CD4-positive, alpha-beta T cell treated with Interleukin-4 for 1 hour (primary cell): ENCODE measurements at places on chromosomes 4 and X.

- DNase-seq, result no peak
Observed at GRCh38 chr4:3467601-3468031, 4.5 kb downstream of the DOK7 start.

DNA sequence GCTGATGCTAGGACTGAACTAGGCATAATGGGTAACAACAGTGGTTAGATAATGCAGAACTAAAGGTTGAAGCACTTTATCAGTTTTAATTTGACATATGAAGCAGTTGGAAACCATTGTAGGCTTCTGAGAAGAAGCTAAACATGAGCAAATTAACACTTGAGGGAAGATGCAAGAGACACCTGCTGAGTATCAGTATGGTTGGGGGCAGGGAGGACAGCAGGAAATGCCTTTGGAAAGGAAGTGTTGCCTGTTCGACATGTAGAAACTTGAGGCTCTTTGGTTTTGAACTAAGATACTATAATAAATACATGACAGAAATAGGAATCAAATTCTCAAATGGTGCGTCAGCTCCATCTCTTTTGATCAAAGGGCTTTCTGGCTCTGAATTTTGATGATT, 115.6 kb downstream of the FHIP1A start:
- no peak for DNase-seq

GRCh38 chrX:137848266-137848905, 282.5 kb downstream of the ZIC3 start:
- no peak for DNase-seq

DNA sequence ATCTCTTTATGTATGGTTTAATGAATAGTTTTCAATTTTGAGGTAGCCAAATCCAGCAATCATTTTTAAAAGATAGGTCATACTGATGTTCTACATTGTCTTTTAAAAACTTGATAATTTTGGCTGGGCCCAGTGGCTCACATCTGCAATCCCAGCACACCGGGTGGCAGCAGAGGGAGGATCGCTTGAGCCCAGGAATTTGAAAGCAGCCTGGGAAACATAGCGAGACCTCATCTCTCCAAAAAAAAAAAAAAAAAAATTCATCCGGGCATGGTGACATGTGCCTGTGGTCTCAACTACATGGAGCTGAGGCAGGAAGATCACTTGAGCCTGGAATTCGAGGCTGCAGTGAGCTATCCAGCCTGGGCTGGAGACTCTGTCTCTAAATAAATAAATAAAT, 419.8 kb downstream of the GALNTL6 start:
- no peak for DNase-seq

DNA sequence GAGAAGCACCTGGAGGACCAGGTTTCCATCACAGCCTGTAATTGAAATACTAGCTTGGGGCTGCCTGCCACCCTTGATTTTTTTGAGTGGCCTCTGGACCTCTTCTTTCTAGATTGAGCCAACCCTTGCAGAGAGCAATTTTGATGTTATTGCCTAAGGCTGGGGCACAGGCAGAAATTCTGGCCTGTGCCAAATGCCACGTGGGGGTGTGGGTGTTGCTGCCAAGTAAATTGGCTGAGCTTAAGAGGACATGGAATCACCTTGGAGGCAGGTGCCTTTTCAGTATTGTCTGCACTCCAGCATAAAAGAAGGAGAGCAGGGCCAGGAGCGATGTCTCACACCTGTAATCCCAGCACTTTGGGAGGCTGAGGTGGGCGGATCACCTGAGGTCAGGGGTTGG, 286.1 kb upstream of the PRPS2 start:
- DNase-seq, result no peak

GRCh38 chr4:70706516-70706915, 15.2 kb upstream of the RUFY3 start:
- DNase-seq, result no peak

DNA sequence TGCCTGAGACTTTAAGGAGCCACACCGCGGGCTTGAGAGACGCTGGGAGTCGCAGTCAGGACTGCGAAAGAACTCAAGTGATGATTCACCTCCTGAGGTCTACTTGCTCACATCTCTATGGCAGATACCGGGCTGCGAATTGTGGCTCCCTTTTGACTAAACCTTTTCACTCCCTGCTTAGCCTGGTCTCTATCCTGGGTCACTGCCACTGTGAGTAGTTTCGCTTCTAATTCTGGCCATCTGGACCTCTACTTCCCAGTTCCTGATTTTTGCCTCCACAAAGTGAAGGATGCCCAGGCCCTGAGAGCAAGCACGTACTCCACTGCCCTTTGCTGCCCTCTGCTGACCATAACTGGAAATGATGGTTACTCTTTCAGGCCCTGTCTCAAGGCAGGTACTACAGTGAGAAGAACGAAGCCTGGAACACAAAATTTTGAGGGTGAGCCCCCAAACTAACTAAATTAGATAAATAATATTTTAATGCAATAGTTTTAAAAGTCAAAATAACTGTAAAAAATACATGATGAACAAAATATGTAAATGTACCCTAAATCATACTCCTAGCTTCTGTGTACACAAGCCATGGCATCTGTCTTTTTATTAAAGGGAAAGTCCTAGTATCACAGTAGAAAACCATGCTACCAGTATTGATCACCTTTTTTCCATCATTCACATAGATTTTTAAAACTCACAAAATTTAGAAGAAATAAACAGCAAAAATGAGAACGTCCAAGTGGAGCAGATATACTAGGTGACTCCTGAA, 16.7 kb downstream of the MAD2L1 start:
- DNase-seq, result peak; percentile 78

GRCh38 chrX:17559728-17560379, 177.4 kb upstream of the SCML1 start:
- DNase-seq, result no peak

DNA sequence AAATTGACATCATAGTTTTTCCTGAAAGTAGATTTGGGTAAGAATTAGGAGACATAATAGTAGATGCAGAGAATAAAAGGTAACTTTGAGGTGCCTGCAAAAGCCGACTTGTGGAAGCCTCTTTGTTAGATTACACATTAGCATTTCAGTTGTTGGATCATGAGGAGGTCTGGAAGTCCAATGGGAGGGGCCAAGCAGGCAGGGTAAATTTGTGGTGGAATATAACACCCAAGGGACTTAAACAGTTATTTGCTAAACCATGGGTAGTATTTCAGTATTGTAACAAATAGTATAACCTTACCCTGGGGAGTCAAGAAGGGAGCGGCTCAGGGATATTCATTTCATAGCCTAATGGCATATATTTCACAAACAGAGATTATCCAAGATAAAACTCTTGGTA, 810.7 kb upstream of the AMOT start:
- no peak for DNase-seq

GRCh38 chrX:85309717-85310116, 65.9 kb downstream of the ZNF711 start:
- DNase-seq, result no peak

DNA sequence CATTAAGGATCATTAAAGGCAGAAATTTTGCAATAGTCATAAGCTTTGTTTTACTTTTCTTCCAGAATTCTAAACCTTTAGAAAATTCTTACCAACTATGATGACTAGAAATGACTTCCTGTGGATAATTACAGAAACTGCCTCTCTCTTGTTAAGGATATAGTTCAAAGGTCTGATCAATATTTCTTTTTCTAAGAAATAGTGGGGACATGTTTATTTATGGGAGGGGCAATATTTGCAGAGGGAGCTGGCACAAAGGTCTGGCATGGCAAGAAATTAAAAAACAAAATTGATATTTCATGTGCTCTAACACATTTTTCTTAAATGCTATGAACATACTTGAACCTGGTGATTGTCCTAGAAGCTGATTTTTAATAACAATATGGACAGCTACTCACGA, 448.9 kb downstream of the KCTD8 start:
- DNase-seq, result no peak

DNA sequence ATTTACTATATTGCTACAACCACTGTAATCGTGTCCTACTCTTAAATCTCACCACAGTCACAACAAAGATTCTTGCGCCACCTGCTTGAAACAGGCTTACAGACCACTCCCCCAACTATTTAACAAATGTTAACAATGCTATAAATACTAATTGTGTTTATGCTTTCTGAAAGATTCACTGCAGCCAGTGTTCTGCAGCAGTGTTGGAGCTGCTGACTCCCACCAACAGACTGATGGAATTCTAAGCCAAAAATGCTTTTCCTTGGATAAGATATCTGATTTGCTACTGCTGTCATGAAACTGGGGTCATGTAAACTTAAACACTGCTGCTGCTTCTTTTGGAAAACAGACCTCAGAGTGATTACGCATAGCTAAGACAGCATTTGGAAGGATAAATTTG, 244.2 kb upstream of the MAB21L2 start:
- no peak for DNase-seq

DNA sequence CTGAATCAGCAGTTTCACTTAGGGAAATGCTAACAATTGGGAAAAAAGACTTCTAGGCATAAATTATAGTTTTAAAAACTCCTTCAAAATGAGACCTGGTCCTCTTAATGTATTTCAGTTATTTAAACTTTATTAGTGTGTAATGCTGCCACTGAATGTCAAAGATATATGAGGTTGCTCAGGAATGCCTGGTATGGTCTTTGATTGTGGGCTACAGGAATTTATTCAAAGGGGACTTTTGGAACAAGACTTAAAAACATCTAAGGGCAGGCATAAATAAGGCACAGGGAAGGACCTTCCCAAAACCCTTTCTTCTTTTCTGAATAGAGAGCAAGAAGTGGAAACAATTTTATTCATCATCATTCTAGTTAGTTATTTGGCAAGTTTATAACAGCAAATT, 439.1 kb downstream of the TLL1 start:
- no peak for DNase-seq

DNA sequence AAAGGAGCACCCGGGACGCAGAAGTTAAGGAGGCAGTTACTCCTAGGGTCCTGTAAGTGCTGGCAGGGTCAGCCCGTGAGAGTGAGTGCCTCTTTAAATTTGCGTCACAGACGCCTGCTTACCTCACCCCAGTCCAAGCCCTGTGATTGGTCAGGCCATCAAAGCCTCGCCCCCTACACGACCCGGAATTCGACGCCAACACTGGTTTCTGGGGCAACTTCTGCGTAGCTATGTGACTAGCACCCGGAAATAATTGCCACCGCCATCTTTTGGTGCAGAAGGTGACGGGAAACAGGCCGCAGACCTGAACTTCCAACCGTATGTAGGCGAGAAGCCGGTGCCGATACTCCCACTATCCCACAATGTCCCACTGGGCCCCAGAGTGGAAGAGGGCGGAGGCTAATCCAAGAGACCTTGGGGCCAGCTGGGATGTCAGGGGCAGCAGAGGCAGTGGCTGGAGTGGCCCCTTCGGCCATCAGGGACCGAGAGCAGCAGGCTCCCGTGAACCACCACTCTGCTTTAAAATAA, at the start of gene DDX53:
DDX53 (plus strand) TSS at position 265 of the 528 bp plus-strand sequence; CDS start at position 363, 98 bp downstream.
- no peak for DNase-seq

GRCh38 chr4:7766086-7766485, 173.6 kb downstream of the AFAP1 start:
- DNase-seq, result no peak

DNA sequence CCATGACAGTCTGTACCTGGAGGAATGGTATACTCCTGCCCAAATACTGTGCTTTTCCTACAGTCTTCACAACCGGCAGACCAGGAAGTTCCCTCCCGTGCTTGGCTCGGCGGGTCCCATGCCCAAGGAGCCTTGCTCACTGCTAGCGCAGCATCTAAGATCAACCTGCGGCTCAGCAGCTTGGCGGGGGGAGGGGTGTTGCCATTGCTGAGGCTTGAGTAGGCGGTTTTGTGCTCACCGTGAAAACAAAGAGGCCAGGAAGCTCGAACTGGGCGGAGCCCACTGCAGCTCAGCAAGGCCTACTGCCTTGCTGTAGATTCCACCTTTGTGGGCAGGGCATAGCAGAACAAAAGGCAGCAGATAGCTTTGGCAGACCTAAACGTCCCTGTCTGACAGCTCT, 152.7 kb downstream of the TEX11 start:
- peak; percentile 57 for DNase-seq

- DNase-seq, result peak; percentile 45
Observed at GRCh38 chrX:129957241-129958082, 25.0 kb upstream of the BCORL1 start.

DNA sequence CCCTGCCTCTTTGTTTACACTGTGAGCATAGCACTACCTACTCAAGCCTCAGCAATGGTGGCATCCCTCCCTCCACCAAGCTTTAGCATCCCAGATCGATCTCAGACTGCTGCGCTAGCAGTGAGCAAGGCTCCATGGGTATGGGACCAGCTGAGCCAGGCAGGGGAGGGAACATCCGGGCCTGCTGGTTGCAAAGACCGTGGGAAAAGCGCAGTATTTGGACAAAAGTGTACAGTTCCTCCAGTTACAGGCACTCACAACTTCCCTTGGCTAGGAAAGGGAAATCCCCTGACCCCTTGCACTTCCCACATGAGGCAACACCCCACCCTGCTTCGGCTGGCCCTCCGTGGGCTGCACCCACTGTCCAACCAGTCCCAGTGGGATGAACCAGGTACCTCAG, 26.5 kb downstream of the EGF start:
- no peak for DNase-seq

DNA sequence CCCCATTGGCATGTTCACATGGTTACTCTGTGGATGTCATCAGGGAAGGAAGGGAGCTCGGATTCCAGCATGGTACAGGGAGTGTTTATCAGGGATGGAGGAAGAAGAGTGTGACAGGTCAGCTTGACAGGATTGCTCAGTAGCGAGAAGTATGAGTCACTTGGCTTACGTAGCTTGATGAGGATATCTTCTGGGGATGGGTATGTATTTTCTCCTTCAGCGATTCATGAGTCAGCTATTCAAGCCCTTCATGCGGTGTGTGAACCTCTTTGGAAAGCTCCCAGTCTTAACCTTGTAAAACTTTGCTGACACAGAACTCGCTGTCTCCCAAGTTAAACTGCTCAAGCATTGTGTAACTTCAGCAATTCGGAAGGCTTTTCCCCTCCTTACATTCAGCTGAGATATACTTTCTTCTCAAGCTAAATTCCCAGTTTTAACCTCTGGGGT, 275.4 kb downstream of the ARHGAP10 start:
- DNase-seq, result peak; percentile 19

GRCh38 chr4:35872273-35872672, 372.0 kb downstream of the ARAP2 start:
- no peak for DNase-seq

DNA sequence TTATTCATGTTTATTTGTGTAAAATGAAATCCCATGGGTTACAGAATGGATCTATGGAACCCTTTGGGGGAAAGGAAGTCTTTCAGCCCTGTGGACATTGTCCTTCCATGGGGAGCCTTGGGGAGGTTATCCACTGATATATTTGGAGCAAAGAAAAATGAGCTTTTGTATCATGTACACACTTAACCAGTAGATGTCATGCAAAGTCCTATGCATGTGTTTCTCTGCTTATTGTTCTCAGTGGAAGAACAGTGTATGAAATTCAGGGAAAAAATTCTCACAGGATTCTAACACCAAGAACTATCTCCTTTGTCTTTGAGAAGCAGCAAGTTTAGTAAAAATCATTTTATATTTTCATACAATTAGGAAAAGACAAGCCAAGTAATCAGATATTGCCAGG, 105.3 kb downstream of the DTHD1 start:
- DNase-seq, result no peak

- DNase-seq, result no peak
Observed at GRCh38 chr4:98555798-98556445, 102.5 kb downstream of the TSPAN5 start.

- DNase-seq, result no peak
Observed at GRCh38 chr4:108037884-108038283, 48.2 kb downstream of the HADH start.

GRCh38 chr4:174631901-174632758, 109.8 kb upstream of the HPGD start:
- DNase-seq, result peak; percentile 24

GRCh38 chr4:94211861-94212260, 4.2 kb downstream of the SMARCAD1 start:
- DNase-seq, result no peak
